ENCODE measurements at places on chromosomes 7 and 10.

DNA sequence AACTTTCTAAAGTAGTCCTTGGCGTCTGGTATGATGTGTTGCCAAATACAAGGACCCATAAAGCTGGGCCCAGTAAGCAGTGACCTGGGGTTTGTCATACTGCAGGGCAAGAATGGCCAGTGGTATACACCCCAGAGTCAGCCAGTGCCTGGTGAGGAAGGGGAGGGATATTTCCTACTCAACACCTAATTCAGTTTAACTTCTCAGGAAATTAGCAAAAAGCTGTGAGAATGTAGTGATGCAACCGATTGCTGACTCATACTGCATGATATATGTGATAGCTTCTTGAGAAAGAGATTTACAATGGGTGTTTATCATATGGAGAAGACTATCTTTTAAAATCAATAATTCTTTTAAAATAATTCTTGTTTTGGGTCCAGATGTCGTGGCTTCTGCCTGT lies 889.3 kb upstream of the CELF2 start:
- no peaks in the 10 kb centered on the region for H3K36me3 ChIP-seq
- H3K27me3 ChIP-seq = no peaks in the 10 kb centered on the region
- DNase-seq = no peak

GRCh38 chr7:90858546-90858945 lies 262.4 kb downstream of the CDK14 start:
- no peaks in the 10 kb centered on the region for H3K27me3 ChIP-seq
- no peak for DNase-seq
- no peaks in the 10 kb centered on the region for H3K36me3 ChIP-seq
- H3K4me1 ChIP-seq = no peaks in the 10 kb centered on the region
- H3K27ac ChIP-seq = no peak overlapping the region

DNA sequence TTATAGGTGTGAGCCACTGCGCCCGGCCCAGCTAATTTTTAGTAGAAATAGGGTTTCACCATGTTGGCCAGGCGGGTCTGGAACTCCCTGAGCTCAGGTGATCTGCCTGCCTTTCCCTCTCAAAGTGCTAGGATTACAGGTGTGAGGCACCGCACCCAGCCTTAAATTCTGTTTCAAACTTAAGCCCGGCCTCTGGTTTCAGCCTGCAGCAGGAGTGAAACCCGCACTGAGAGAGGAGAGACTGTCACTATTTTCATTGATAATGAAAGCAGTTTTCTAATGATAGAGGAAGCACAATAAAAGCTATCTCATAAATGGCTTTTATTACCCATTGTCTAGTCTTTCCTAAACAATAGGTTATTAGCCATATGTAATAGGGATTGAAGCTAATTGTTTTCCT lies 415.5 kb downstream of the GALNT17 start:
- no peaks in the 10 kb centered on the region for H3K4me1 ChIP-seq
- no peak for DNase-seq
- no peak overlapping the region for H3K27ac ChIP-seq
- no peaks in the 10 kb centered on the region for H3K36me3 ChIP-seq

- no peak for DNase-seq
- H3K36me3 ChIP-seq = no peaks in the 10 kb centered on the region
- H3K27ac ChIP-seq = no peak overlapping the region
These were observed 58.3 kb downstream of the ZNF518A start for GRCh38 chr10:96188421-96188820.

- H3K4me1 ChIP-seq = peaks cover 17% of the 10 kb centered on the region
- no peaks in the 10 kb centered on the region for H3K27me3 ChIP-seq
- H3K36me3 ChIP-seq = no peaks in the 10 kb centered on the region
- H3K27ac ChIP-seq = no peak overlapping the region
These were observed 257.7 kb upstream of the NFE2L3 start for GRCh38 chr7:25894002-25894901.

DNA sequence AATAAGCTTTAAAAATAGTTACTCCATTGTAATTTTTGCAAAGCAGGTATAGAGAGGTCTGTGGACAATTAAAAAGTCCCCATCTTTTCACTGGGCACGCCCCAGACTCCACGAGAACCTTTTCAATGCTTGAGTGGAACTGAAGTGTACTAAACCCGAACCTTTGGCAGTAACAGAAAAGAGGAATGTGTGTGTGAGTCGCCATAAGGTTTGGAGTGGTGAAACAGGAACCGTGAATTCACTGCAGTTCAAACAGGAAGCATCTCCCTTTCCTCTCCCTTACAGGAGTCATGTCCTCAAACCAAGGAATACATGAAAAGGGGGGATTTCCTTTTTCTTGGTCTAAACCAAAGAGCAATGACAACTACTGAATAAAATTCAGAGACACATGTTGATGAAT lies 23.2 kb downstream of the NDUFB2 start:
- no peaks in the 10 kb centered on the region for H3K27me3 ChIP-seq
- H3K27ac ChIP-seq = no peak overlapping the region
- peaks cover 4% of the 10 kb centered on the region for H3K4me1 ChIP-seq
- H3K4me3 ChIP-seq = no peak overlapping the region
- no peaks in the 10 kb centered on the region for H3K36me3 ChIP-seq

GRCh38 chr7:141231018-141231792 lies 157.3 kb downstream of the TMEM178B start:
- no peak overlapping the region for H3K4me3 ChIP-seq
- no peaks in the 10 kb centered on the region for H3K27me3 ChIP-seq
- no peak overlapping the region for H3K27ac ChIP-seq
- DNase-seq = peak; percentile 65

DNA sequence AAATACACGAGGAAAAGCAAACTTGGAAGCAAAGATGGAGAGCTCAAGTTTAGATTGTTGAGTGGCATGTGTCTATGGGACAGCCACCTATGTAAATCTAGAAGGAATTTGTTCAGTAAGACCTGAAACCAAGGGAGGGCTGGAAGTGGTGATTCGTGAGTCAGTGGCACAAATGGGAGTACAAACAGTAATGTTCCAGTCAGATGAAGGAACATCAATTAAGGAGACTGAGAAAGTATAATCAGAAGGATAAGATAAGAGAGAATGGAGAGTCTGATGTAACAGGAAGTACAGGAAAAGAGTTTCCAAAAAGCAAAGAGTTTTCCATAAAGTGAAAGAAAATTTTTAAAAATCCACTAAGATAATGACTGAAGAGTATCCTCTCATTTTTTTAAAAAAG lies 544.2 kb downstream of the KIF20B start:
- H3K4me3 ChIP-seq = no peak overlapping the region
- H3K36me3 ChIP-seq = no peaks in the 10 kb centered on the region
- no peak overlapping the region for H3K27ac ChIP-seq
- DNase-seq = no peak
- H3K27me3 ChIP-seq = no peaks in the 10 kb centered on the region
- H3K4me1 ChIP-seq = no peaks in the 10 kb centered on the region

DNA sequence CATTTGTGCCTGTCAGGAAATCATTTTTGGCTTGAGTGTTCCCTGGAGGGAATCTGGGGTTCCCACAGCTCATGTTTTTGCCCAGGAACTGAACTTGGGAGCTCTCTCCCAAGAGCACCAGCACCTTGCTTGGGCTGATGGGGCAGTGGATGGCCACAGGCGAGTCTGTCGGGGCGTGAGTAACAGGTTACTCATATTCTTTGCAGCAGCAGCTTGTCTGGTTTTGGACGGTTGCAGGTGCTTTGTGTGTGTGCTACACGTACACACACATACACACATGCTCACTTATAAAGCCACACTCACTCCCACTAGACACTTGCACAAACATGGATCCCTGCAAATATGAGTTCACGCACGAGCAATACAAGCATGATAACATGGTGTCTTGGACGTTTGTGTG lies 2.9 kb upstream of the PALD1 start:
- no peak overlapping the region for H3K27ac ChIP-seq
- DNase-seq = no peak
- H3K36me3 ChIP-seq = no peaks in the 10 kb centered on the region
- peaks cover 18% of the 10 kb centered on the region for H3K4me1 ChIP-seq

DNA sequence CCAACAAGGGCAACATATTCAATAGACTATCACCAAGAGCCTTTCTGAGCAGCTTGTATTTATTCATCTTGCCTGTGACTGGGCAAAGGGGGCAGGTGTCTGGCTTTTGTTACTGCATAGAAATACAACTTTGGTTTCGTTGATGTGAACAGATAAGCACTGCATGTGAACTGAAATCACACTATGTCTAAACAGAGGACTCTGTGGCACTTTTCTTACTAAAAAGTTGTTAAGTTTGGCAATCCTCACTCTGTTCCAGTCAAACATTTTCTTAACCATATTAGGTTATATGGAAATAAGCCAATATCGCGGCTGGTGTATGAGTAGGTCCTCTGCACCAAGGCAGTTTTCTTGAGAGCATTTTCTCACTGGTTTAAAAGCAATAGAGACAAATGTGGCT lies 48.5 kb downstream of the CALD1 start:
- peak overlapping the region; percentile 81 for H3K27ac ChIP-seq
- no peaks in the 10 kb centered on the region for H3K27me3 ChIP-seq
- no peaks in the 10 kb centered on the region for H3K36me3 ChIP-seq
- H3K4me3 ChIP-seq = no peak overlapping the region

DNA sequence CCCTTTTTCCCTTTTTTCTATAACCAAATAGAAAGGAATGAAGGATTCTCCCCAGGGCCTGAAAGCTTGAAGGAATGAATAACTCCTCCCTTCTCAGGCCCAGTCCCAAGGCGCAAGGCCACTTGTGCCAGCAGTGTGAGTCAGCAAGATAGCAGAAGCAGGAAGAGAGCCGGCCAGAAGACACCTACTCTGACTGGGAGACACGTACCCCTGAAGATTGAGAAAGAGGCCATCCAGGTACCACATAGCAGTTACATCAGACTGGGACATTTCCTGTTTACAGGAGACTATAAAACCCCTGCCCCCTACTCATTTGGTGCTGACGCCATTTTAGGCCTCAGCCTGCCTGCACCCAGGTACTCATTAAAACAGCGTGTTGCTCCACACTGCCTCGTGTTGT lies 65.5 kb downstream of the LRRC17 start:
- no peak overlapping the region for H3K4me3 ChIP-seq
- no peaks in the 10 kb centered on the region for H3K4me1 ChIP-seq
- no peaks in the 10 kb centered on the region for H3K27me3 ChIP-seq
- no peaks in the 10 kb centered on the region for H3K36me3 ChIP-seq
- DNase-seq = no peak
- H3K27ac ChIP-seq = no peak overlapping the region

DNA sequence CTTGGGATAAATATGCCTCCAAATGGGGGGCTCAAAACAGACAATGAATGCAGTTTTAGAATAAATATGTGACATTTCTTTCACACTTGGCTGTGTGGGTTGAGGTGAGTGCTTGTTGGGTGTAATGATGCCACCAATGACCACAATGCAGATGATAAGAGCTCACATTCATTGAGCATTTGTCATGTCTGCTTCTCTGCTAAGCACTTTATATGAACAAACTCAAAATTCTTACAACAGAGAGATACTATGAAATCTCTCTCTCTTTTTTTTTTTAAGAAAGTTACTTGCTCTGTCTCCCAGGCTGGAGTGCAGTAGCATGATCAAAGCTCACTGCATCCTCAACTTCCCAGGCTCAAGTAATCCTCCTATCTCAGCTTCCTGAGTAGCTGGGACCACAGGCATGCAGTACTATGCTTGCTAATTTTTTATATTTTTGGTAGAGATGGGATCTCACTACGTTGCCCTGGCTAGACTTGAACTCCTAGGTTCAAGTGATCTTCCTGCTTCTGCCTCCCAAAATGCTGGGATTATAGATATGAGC lies 185.4 kb downstream of the JCAD start:
- no peaks in the 10 kb centered on the region for H3K36me3 ChIP-seq
- no peaks in the 10 kb centered on the region for H3K27me3 ChIP-seq
- no peak overlapping the region for H3K27ac ChIP-seq
- no peaks in the 10 kb centered on the region for H3K4me1 ChIP-seq

- no peaks in the 10 kb centered on the region for H3K27me3 ChIP-seq
- no peaks in the 10 kb centered on the region for H3K36me3 ChIP-seq
- DNase-seq = peak; percentile 23
- H3K4me1 ChIP-seq = no peaks in the 10 kb centered on the region
- H3K27ac ChIP-seq = no peak overlapping the region
- no peak overlapping the region for H3K4me3 ChIP-seq
These were observed 26.7 kb downstream of the PIK3CG start for GRCh38 chr7:106891548-106892410.

- H3K27me3 ChIP-seq = no peaks in the 10 kb centered on the region
- peaks cover 4% of the 10 kb centered on the region for H3K36me3 ChIP-seq
- peak; percentile 91 for DNase-seq
- H3K27ac ChIP-seq = no peak overlapping the region
- H3K4me3 ChIP-seq = no peak overlapping the region
- no peaks in the 10 kb centered on the region for H3K4me1 ChIP-seq
These were observed 13.7 kb downstream of the RPS24 start for GRCh38 chr10:78047314-78047891.

DNA sequence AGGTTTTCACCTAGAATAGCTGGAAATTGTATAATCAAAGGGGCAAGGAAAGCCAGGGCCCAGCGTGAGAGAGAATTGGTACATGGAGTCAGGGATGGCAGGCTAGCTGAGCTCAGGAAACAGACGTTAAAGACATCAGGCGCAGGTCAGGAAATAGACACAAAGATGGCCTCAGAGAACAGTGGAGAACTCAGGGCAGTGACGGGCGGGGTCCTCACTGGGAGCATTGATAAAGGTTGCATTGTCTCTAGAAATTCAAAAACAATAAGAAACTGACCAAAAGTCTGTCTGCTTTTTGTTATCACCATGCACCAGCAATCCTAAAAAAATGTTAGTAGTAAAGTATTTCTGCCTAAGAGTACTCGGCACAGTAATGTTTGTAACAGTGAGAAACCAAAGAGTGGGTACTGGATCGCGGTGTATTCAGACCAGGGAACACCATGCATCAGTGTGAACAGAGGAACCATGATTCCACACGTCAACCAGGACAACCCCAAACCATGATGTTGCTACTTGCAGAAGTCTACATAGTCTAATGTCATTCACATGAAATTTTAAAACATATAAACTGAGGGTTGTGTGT lies 81.9 kb upstream of the AUTS2 start:
- no peaks in the 10 kb centered on the region for H3K36me3 ChIP-seq
- no peak overlapping the region for H3K4me3 ChIP-seq
- no peak overlapping the region for H3K27ac ChIP-seq
- no peaks in the 10 kb centered on the region for H3K27me3 ChIP-seq
- H3K4me1 ChIP-seq = no peaks in the 10 kb centered on the region

- DNase-seq = no peak
- no peaks in the 10 kb centered on the region for H3K27me3 ChIP-seq
- H3K36me3 ChIP-seq = no peaks in the 10 kb centered on the region
- H3K4me3 ChIP-seq = no peak overlapping the region
These were observed 43.4 kb downstream of the PTTG1IP2 start for GRCh38 chr7:90512821-90513254.

DNA sequence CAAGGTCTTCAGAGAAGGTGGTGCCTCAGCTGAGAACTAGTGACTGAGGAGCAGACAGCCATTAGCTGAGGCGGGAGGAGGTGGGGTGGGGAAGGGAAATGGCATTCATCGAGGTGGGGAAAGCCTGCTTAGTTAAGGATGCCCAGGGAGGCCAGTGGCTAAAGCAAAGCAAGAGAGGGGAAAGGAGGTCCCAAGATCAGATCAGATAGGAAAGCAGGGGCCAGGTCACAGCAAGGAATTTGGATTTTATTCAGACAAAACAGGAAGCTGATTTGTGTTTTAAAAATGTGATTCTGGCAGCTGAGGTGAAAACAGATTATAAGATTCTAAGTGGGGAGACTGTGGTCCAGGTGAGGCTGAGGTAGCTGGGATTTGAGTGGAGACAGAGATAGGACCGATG lies 45.8 kb downstream of the CNNM1 start:
- H3K4me1 ChIP-seq = no peaks in the 10 kb centered on the region
- H3K4me3 ChIP-seq = no peak overlapping the region
- no peaks in the 10 kb centered on the region for H3K27me3 ChIP-seq
- no peak for DNase-seq
- H3K36me3 ChIP-seq = no peaks in the 10 kb centered on the region
- H3K27ac ChIP-seq = no peak overlapping the region

- H3K27ac ChIP-seq = no peak overlapping the region
- H3K36me3 ChIP-seq = no peaks in the 10 kb centered on the region
- no peaks in the 10 kb centered on the region for H3K27me3 ChIP-seq
- no peak for DNase-seq
- H3K4me1 ChIP-seq = no peaks in the 10 kb centered on the region
- H3K4me3 ChIP-seq = no peak overlapping the region
These were observed 16.6 kb downstream of the MINDY3 start for GRCh38 chr10:15843695-15844094.
